ENCODE measurements at places on chromosomes 1 and 21.
A peak's percentile ranks its signal among the peaks of the same experiment; 100 is the strongest.

DNA sequence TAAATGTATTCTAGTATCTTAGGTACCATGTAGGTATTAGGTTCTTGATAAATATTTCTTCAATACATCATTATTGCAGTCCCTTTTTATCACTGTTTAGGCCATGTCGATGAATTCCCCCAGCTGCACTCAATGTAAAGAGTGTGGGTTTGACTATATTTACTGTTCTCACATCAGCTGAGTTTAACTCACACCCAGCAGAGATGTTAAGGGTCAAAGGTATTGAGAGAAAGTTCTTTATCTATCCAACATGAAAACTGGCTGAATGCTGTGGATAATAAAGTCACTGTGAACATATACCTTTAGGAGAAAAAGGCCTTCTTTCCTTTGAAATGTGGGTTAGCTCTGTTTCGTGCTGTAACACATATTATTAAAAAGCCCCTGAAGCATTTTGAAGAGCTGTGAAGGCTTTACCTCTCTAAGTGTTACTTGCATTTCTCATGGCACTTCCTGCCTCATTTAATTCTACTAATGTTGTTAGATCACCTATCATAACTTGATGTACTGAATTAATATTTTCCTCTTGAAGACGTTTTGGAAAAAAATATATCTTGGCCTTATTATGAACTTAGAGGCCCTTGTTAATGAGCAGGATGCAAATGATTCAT, 19.1 kb upstream of the LYST start:
- DNase-seq, result no peak

DNA sequence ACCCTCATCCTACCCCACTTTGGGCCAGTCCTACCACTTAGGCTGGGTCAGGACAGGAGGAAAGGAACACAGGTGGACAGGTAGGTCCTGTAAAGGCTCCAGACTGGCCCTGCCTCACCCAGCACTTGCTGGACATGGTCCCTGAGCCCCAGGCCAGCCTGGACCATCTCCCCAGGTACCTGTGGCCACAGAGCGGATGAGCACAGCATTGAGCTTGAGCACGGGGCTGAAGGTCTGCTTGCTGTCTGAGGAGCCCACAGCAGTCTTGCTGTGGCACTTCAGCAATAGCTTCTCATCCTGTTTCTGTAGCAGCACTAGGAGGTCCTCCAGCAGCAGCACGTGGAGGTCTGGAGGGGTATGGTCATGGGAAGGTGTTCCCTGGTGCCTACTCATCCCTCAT, 23.3 kb downstream of the LRRC71 start:
- DNase-seq, result no peak

- DNase-seq, result peak; percentile 61
These were observed 55.3 kb downstream of the APP start for GRCh38 chr21:26115305-26115704.

- no peak for DNase-seq
These were observed 58.0 kb downstream of the BEND5 start for GRCh38 chr1:48718705-48719104.

- DNase-seq, result no peak
These were observed 246.7 kb upstream of the NRIP1 start for GRCh38 chr21:15311510-15311909.

GRCh38 chr1:183306317-183307042, 111.7 kb downstream of the NMNAT2 start:
- DNase-seq, result no peak

DNA sequence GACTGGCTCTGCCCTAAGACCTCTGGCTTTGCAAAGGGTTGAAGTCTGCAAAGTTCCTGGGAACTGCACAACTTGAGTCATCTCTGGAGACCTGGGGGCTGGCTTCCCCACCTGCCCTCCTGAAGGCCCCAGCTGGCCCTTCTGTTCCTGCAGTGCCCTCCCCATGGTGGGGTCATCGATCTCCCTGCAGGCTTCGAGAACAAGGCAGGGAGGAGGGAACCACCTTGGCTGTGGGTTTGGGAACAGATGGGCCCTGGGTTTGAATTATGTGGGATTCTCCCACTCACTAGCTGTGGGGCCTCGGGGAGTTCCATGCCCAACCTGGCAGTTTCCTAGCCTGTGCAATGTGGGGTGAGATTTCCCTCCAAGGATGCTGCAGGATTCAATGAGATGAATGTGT, 310.2 kb downstream of the PTPRU start:
- no peak for DNase-seq

DNA sequence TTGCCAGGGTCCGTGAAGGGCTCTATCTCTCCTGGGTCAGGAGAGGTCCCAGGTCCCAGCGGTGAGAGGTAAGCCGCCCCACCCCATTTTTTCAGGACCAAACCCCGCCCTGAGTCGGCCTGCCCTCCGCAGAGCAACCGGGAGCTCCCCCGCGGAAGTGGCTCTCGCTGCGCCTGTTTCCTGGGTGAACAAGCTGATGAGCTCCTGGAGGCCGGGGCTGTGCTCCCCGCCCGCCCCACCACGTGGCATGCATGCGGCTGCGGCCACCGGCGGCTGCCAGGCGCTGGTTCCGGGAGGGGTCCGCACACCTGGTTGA, 32.0 kb downstream of the ZBTB17 start:
- DNase-seq, result no peak

DNA sequence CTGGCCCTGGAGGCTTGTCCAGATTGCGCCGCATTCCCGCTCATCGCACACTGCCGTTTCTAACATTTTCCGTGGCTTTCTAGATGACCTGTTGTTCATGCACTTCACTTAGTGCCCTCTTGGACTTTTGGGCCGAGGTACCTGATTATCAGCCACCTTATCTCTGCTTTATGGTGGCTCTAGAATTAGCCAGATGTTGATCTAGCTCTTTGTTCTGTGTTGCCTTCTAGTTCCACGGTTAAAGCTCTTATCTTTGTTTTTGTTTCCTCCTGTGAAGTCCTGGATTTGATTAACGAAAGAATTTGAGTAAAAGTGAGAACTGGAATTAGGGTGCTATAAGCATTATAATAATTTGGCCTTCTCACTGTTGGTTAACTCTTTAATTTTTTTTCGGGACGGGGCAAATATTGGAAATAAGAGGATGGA, 945 bp downstream of the RNPEP start:
- no peak for DNase-seq

DNA sequence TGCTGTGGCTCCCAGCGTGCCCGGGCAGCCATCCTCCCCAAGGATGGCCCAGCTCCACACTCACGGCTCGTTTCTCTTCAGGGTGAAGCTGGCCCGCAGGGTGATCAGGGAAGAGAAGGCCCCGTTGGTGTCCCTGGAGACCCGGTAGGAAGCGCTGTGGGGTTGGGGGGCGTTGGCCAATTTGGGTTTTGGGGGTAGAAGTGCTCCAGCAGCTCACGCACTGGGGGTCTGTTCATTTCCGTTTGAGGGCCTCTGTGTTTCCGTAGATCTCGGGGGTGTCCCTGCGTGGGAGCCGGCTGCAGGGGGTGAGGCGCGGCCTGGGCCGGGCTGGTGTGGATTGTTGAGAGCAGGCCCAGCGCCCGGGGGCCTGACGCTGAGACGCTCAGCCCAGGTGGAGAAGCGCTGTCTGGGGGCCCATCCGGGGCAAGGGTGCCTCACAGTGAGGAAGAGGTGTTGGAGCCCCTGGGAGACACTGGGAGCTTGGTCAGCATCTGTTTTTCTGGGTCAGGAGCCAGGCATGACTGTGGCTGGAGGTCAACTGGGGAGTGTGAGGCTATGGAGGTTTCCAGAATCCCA, 12.6 kb downstream of the COL6A1 start:
- no peak for DNase-seq

- no peak for DNase-seq
These were observed 125.4 kb downstream of the FOXD2 start for GRCh38 chr1:47563201-47563600.

DNA sequence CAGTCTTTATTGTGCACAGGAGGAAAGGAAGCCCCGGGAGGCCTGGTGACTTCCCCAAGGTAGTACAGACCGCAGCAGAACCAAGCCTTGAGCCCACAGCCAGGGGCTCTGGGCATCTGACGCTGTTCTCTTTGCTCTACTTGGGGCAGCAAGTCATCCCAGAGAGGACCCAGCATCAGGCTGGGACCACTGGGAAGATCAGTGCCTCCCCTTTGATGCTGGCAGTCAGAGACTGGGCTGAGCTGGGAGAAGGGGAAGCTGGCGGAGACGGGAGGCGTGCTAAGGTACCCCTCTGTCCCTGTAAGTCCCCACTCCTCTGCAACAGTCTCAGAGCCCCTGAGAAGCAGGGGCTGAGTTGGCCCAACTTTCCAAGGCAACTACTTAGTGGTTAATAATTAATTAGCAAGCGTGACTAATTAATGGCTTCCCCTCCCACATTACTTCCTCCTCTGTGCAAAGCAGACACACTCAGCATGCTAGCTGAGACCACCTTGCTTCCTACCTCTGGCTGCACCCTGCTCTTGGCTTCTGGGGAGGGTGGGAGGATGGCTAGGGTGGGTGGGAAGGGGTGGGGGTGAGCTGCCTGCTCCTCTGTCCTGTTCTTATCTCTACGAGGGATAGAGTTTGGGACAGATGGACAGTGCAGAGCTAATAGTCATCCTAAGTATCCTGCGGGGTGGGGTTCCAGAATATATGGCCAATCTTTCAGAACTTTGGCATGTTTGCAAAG, 1.3 kb downstream of the INAVA start:
- DNase-seq, result no peak

- DNase-seq, result no peak
These were observed 6.7 kb upstream of the MYOM3 start for GRCh38 chr1:24118410-24119242.

Measured in NCI-H510A (cell line).